Activated naive CD4-positive, alpha-beta T cell treated with Interleukin-2 at 50 U/mL for 16 hours (primary cell): ENCODE measurements at places on chromosomes 13 and 19.

DNA sequence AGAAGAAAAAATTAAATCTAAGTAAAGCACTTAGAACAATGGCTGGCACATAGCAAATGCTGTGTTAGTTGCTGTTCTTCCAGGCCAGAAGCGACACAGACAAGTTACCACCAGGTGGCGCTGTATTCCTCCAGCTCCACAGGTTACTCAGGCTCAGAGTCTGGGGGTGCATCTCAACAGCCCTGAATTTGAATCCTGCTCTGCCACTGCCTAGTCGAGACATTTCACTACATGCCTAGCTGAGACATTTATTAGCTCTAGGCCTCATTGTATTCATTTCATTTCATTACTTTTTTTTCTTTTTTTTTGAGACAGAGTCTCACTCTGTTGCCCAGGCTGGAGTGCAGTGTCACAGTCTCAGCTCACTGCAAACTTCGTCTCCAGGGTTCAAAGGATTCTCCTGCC, 16.4 kb upstream of the CYP2B6 start:
- DNase-seq, result peak; percentile 78

- no peak for DNase-seq
Measured at GRCh38 chr19:4429256-4429655, 26.8 kb downstream of the CHAF1A start.

- no peak for DNase-seq
Measured at GRCh38 chr19:55289117-55289796, 5.5 kb downstream of the BRSK1 start.

- no peak for DNase-seq
Measured at GRCh38 chr19:4087787-4088679, 21.3 kb upstream of the ZBTB7A start.

GRCh38 chr13:110158226-110158625, 148.7 kb downstream of the COL4A1 start:
- DNase-seq, result no peak

DNA sequence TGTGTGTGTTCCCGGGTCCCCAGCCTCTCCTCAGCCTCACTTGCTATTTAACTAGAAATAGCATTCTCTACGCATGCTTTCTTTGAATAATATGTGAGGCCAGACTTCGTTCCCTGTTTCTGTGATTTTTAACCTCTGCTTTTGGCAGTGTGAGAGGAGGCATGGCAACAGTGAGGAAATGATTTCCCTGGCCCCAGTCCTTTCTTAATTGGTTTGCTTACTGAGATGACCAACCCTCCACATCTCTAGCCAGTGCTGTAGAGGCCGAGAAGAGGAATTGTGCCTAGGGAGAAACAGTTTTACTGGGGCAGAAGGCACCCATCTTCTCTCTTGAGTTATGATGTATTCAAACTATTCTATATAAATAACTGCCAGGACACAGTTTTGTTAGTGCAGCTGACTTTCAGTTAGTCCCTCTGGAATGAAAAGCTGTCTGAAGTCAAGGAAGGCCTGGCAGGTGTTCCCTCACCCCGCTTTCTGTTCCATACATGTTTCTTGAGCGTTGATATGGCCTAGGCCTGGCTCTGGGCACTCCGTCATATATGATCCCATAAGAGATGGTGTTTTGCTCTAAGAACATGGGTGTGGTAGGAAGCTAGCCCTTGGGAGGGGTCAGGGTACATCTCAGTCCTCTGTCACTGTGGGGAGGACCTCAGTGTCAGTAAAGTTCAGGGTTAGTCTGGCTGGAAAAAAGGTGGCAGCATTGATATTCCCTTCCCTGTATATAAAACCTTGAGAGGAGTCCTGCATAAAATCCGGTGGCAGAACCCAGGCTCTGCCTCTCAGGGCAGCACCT, 73.7 kb upstream of the NPAS1 start:
- no peak for DNase-seq

DNA sequence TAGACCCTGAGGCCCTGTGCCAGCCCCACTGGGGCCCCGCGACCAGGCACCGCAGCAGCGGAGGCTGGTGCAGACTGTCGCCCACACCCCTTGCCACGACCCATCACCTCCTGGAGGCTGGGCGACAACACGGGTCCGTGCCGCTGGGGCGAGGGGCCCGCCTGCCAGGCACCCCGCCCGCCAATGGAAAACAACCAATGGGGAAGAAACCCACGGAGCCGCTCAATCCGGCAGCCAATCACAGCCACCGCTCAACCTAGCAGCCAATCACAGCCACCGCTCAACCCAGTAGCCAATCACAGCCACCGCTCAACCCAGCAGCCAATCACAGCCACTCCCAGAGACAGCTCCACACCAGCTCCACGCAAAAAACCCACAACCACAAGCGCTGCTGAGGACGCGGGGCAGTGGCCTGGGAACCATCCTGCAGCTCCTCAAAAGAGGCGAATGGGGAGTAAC, 29.7 kb downstream of the GPX4 start:
- DNase-seq, result peak; percentile 89

DNA sequence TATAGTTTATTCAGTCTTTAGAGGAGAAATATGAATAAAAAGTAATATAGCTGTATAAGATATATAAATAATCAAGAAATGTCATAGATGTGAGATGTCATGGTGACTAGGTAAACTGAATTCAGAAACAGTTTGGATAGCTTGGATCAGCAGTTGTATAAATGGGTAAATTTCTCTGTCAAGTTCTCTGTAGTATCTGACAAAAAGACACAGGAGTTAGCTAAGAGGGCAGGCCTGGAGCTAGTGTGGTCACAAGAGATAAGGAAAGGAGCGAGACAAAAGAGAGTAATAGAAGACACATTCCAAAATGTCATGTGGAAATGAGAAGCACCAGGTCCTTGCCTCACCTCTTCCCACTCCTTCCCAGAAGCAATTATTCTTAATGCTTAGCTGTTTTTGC, 349.0 kb downstream of the LMO7 start:
- DNase-seq, result no peak

GRCh38 chr13:20193907-20194631, 1.3 kb upstream of the GJB2 start:
- DNase-seq, result no peak

GRCh38 chr13:103852036-103852435, 785.8 kb upstream of the SLC10A2 start:
- DNase-seq, result no peak

DNA sequence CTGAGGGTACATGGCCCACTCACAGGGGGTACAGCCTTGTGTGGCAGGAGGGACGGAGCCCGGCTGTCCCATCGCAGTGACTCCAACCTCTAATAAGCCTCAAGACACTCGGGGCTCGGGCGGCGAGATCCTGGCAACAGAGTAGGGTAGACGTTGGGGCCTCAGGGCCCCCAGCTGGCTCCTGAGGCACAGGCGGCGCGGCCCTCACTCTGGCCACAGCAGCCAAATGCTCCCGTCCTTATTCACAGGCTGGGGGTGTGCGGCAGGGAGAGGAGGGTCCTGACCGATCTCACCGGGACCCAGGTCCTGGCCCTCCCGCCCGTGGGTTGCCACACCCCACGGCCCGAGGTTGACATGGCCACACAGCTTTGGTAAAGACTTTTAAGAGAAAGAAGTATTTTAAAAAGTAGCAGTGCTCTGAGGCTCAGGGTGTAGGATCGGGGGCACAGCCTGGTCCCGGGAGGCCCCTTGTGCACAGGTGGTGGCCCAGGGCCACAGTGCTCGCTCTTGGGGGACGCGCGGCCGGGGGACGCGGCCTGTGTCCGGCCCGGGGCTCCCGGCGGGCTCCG, 7.6 kb downstream of the SLC39A3 start:
- no peak for DNase-seq

DNA sequence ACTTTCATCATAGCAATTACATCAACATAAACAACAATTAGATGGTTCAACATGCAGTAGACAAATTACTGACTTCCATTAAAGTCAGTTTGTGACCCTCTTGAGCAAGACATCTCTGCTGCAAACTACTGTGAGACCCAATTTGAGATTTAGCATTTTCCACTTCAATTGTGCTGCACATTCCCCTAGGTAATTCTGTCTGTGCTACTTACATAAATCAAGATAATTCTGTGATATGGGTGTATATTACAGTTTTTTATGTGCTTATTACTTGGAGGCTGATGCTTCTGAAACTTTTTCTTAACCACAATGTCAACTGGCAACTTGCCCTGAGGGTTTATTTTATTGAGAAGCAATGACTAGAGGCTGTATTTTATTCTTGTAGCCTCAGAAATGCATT, 1714.4 kb downstream of the OLFM4 start:
- no peak for DNase-seq

DNA sequence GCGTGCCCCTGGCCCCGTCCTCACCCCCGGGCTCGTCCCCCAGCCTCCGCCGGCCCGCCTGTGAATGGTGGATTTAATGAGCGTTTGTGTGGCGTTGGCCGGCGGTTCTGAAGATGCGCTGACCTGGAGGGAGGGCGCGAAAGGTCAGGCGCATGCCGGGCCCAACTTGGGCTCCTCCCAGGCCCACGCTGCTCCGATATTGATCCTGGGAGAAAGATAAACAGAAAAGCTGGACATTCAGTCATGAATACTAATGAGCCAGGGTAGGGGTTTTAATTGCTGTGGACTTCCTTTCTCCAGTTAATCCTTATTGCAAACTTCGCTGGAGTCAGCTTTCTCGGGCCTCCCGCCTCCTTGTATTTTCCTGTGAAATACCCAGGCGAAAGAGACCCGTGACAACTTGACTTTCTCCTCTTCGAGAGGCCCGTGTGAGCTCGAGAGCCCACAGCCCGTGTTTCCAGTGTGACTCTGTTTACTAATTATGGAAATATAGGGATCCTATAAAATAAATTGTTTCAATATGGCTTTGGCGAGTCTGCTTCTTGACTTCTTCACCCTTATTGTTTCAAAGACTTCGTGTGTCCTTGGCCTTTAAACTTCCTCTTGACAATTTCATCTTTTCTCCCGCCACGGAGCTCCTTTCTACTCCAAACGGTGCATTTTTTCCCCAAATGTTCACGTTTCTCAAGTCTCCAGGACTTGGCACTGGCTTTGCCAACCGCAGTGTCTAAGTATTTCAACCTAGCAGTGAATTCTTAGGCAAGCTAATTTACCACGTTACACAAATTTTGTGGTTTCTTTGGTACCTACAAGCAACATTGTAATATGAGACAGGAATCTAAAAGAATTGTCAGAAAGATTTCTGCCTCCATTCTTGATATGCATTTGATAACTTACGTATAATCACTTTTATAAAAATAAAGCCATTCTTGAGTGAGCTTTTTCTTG, 10.5 kb downstream of the ZIC2 start:
- no peak for DNase-seq

DNA sequence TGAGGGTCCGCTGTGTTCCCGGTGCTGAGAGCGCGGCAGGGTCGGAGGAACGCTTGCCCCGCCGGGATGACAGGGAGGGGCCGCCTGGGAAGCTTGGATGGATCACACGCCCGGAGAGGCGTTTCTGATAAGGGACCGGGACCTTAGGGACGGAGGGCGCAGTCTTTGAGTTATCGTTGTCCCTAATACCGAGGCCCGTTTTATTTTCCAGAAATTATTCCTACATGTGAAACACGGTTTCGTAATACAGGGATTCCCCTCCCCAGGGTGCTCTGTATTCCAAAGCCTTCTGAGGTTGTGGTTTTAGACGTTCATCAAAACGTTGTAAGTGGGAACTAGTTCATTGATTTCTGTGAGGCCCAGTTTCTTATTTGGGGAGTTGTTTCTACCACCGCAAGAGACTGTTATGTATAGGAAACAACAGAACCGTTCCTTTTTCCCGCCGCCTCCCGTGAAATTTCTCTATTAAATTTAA, 752 bp downstream of the PDCD5 start:
- DNase-seq, result no peak
